ENCODE measurements at places on chromosomes 5 and 9. TPM values are rescaled to one million over a fixed set of nuclear protein-coding genes. Genes with fewer than 3 reads are reported as not detected.

The SLC34A3 gene
- total RNA-seq, result not detected

- DNase-seq, result no peak
These were observed 4.8 kb upstream of the TEX10 start for GRCh38 chr9:100357501-100357900.

The SARDH gene
- total RNA-seq, result 15.3 TPM

DNA sequence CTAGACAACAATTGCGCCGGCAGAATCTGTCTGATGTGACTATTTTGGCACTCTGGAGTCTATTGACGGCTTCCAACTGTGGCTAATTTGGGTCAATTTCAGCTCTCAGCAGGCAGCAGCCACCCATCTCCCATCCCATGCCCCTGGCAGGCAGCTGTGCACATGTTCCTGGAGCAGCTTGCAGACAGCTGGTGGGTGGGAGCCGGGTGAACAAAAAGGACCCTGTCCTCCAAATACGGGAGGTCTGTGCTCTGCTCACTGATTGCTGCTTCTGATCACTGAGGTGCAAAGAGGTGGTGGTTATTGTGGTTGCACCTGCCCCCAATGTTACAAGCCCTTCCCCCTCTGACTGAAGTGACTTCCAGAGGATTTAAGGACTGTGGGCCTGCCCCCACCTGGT, 45.0 kb upstream of the N4BP3 start:
- no peak for DNase-seq

GRCh38 chr9:69236188-69236587, 62.1 kb downstream of the TJP2 start:
- no peak for DNase-seq

The TMEM232 gene
- 2.1 TPM for total RNA-seq

DNA sequence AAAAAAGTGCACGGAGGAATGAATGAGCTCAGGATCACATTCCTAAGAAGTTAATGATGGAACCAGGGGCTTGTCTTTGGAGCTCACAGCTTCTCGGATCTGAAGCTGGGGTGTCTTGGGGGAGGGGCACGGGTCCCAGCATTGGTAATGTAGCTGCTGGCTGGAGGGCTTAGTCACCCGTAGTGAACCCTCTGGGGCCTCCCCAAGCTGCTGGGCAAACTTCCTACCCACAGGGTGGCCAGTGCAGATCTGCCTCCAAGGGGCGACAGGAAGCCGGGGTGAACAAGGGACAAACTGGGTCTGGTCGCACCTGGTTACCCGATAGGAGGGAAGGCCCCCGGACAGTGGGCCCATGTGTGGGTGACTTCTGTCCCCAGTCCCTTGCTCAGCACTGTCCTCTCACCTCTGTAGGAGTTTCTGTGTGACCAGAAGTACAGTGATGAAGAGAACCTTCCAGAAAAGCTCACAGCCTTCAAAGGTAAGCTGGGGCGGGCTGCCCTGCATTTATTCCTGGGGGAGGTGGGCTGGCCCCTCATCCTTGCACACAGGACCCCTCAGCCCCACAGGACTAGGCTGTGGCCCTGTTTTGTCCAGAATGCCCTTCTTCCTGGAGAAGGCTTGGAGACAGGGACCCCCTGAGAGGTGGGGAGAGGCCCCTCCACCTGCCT, 14.1 kb upstream of the NUP214 start:
- DNase-seq, result no peak

Data from SJSA1 (cell line).